NCI-H1930 (cell line): ENCODE measurements at places on chromosomes 1 and 21.

- no peak for DNase-seq
Measured at GRCh38 chr1:208158640-208159554, 85.3 kb downstream of the PLXNA2 start.

DNA sequence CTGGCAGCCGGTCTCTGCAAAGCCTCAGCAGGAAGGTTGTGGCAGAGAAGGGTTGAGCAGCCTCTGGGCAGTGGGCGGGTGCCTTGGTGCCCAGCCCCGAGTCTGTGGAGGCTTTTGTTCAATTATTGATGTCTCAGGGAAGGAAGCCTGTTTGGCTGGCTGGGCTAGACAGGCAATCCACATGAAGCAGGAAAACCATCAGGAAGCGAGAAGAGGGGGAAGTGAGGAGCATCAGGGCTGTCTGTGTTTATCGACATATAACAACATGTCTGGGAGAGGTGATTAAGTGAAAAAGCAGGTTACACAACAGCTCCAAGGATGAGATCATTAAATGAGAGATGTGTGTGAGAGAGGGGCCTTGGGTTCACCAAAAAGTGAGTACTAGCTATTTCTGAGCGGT is 105.4 kb downstream of the UBE2U start:
- no peak for DNase-seq

DNA sequence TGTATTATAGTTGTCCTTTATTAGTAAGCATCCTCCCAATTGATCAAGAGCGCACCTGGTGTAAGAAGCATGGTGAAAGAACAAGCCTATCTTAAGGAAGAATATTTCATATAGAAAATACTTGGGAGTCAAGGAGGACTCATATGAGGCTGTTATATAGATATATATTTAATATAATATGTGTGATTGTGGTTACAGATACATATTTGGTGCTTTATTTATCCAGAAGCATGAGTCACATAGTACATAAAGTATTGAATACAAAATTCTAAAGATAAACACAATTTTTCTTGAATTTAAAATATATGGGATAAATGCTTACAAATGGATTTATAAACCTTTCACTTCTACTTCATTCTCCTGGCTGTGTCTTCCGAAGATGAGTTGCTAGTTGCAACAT is 60.6 kb downstream of the RGS5 start:
- DNase-seq: no peak

GRCh38 chr1:91736146-91736714 is 149.7 kb downstream of the TGFBR3 start:
- no peak for DNase-seq

DNA sequence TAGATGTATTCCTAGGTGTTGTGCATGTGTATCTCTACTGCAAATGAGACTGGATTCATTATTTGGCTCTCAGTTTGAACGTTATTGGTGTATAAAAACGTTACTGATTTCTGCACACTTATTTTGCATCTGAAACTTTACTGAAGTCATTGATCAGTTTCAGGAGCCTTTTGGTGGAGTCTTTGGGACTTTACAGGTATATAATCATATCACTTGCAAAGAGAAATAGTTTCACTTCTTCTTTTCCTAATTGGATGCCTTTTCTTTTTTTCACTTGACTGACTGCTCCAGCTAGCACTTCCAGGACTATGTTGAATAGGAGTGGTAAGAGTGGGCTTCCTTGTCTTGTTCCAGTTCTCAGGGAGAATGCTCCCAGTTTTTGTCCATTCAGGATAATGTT is 252.2 kb downstream of the SMYD3 start:
- no peak for DNase-seq

DNA sequence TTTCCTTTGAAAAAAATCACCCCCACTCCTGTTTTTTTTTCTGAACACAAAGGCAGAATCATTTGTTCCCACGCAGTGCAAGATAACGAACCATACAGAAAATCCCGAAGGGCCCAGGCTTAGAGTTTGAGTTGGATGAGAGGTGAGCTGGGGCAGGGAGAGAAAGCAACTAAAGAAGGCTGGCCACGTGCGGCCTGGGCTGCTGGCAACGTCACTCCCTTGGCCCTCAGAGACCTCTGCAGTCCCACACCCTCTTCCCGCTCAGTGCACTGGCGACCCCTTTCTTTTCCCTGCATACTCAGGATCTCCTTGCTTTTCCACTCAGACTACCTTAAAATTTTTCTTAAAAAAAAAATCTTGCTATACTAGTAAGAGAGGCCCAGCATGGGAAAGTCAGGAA is 28.2 kb upstream of the CRNN start:
- DNase-seq: no peak

- DNase-seq: no peak
Measured at GRCh38 chr1:5458248-5458647, 534.0 kb downstream of the NPHP4 start.

DNA sequence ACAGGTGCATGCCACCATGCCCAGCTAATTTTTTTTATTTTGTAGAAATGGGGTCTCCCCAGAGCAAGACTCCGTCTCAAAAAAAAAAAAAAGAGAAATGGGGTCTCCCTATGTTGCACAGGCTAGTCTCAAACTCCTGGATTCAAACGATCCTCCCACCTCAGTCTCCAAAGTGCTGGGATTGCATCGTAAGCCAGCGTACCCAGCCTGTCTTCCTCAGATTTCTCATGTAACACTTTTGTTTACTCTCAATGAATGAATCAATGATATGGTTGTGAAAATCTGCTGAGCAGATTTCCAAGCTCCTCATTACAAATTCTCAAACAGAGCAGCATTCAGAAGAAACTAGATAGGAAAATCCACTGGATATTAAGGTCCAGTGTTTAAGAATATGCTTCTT is 6.6 kb downstream of the CMPK1 start:
- no peak for DNase-seq

DNA sequence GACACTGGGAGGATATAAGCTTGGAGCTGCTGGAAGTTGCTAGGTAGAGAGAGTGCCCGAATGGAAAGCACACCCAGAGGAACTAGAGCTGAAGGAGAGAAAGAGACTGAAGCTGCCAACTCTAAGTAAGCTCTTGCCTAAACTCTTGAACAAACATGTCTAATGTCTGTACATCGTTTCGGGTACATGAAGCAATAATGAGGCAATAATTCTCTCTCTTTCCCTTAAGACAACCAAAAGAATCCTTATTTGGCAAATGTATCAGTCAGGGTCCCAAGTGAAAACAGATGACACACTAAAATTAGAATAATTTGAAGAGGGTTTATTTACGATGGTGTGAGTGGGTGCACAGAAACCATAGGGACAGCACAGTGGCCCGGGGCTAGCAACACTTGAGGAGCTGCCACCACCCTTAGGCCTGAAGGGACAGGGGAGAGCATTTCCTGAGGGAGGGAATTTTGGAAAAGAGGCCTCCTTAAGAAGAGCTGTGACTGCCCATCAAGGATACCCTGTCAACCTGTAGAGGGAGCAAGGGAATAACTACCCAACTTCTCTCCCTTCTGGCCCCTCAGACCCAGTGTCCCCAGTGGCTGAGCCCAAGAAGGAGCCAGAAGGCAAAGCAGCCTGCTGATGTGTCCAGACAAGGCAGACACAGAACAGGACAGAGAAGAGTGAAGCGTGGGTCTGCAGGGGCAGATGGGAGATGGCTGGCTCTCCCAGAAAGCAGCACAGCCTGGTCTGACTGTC is 36.1 kb upstream of the KHDRBS1 start:
- DNase-seq: no peak
